Activated naive CD4-positive, alpha-beta T cell treated with anti-CD3 and anti-CD28 coated beads for 36 hours (primary cell): ENCODE measurements at places on chromosomes 2 and 18. TPM values are rescaled to one million over a fixed set of nuclear protein-coding genes. Genes with fewer than 3 reads are reported as not detected.
A peak's percentile ranks its signal among the peaks of the same experiment; 100 is the strongest.

DNA sequence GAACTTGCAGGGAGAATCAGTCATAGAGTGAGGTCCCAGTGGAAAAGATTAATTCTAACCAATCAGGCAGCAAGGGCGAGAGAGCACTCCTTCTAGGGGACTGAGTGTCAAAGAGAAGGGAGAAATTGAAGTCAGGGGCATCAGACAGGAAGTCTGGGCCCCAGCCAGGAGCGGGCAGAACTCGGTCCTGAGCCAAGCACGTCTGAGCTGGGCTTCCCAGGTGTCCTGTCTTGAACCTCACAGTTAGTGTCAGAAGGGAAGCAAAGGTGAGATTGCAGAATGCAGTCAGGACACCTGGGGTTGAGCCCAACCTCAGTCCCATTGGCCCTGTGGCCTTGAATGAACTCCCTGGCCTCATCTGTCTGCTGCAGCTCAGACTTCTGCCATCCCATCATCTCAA lies 220.9 kb downstream of the SMAD2 start:
- H3K27me3 ChIP-seq, result peaks cover 2% of the 10 kb centered on the region
- no peak for DNase-seq
- H3K36me3 ChIP-seq, result no peaks in the 10 kb centered on the region

DNA sequence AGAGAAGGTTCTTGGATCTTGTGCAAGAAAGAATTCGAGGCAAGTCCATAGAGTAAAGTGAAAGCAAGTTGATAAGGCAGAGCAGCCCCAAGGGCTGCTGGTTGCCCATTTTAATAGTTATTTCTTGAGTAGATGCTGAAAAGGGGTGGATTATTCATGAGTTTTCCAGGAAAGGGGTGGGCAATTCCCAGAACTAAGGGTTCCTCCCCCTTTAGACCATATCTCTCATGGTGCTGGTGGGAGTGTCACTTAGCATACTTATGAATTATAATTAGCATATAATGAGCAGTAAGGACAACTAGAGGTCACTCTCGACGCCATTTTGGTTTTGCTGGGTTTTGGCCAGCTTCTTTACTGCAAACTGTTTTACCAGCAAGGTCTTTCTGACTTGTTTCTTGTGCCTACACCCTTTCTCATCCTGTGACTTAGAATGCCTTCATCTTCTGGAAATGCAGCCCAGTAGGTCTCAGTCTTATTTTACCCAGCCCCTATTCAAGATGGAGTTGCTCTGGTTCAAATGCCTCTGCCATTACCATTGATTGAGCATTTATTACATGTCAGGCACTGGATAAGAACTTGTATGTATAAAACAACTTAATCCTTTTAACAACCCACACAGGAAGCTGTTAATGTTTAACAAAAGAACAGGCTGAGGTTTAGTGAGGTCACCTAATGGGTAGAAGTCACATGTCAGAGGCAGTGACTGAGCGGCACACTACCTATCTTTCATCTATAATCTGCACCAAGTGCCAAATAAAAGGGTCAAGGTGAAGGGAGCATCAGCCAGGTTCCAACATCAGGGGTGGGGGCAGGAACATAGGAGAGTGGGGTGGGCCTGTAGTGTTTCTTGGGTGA lies 250.9 kb downstream of the ICOS start:
- no peak for DNase-seq
- H3K4me3 ChIP-seq, result no peak overlapping the region
- no peak overlapping the region for H3K27ac ChIP-seq
- H3K4me1 ChIP-seq, result peaks cover 13% of the 10 kb centered on the region
- peaks cover 3% of the 10 kb centered on the region for H3K27me3 ChIP-seq
- no peaks in the 10 kb centered on the region for H3K36me3 ChIP-seq

The DSG1 gene
- total RNA-seq, result not detected

The PRKAG3 gene
- total RNA-seq, result not detected

DNA sequence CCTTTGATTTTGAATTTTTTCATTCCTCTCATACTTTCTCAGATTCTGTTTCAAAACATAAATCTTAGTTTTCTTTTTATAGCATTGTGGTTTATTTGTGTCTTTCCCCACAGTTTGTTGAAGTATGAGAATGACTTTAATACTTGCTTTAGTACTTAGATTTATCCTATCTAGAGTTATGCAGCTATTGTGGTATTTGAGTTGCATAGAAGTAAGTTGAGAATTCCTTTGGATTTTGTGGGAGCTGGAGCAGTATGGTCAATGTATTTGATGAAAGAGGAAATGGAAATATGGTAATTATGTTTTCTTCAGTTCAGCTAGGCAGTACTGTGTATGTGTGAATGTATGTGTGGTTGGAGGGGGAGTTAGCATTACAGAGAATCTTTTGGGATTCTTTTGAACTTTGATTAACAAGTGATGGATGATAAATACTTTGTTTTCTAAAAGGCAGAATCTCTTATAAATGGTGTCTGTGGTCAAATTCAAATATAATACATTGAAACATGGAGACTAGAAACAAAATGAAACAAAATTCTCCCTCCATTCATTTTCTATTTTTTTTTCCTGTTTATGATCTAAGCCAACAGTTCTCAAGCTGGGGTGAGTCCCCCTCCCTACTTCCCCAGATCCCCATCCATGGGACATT lies 3.0 kb downstream of the ACVR2A start:
- peaks cover 2% of the 10 kb centered on the region for H3K36me3 ChIP-seq
- peaks cover 7% of the 10 kb centered on the region for H3K27me3 ChIP-seq
- H3K4me1 ChIP-seq, result peaks cover 53% of the 10 kb centered on the region
- H3K4me3 ChIP-seq, result peak overlapping the region; percentile 25

DNA sequence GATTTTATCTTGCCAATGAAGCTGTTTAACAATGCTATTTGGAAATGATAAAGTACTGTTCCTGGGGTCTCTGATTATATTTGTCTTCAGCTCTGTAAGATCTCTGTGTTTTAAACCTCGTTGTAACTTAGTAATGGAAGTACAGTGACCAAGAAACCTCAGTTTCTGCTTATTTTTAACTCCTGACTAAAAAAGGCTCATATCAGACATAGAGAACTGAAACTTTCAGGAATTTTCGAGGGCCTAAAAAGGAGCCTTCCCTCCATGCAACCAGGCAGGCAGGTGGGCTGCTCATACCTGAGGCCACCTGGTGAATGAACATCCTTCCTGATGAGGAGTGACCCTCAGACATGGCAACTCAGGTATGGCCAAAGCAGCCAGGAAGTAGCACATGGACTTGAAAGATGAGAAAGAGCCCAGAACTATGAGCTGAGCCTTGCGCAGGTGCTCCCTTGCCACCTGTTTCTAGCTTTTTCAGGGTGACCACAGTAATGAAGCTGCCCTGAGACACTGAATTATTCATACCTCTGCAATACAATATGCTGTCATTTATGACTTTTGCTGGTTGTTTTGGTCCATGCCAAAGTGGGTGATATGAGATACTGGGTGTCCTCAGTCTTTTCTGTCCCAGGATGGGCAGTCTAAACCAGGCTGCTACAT lies 23.9 kb downstream of the MYO3B start:
- H3K4me3 ChIP-seq, result no peak overlapping the region
- H3K4me1 ChIP-seq, result no peaks in the 10 kb centered on the region
- H3K36me3 ChIP-seq, result no peaks in the 10 kb centered on the region
- DNase-seq, result no peak
- H3K27ac ChIP-seq, result no peak overlapping the region

GRCh38 chr2:50658883-50659282 lies 373.0 kb downstream of the NRXN1 start:
- no peak for DNase-seq
- H3K27ac ChIP-seq, result no peak overlapping the region
- no peak overlapping the region for H3K4me3 ChIP-seq
- no peaks in the 10 kb centered on the region for H3K36me3 ChIP-seq
- no peaks in the 10 kb centered on the region for H3K27me3 ChIP-seq

DNA sequence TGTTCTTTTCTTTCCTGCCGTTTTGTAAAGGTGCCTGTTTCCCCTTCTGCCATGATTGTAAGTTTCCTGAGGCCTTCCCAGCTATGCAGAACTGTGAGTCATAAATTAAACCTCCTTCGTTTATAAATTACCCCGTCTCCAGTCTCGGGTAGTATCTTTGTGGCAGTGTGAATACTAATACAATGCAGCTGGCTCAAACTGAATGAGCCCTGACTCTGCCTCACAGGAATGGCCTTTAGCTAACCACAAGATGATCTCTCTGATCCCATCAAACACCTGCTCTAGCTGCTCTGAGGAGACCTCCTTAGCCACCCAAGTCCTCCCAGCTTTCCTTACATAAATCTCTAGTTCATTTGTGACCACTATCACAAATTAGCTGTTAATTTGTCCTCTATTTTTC lies 41.5 kb upstream of the CAB39 start:
- H3K27me3 ChIP-seq, result no peaks in the 10 kb centered on the region
- H3K4me1 ChIP-seq, result peaks cover 45% of the 10 kb centered on the region

The HOXD3 gene
- not detected for total RNA-seq

The UGT1A10 gene
- not detected for total RNA-seq

DNA sequence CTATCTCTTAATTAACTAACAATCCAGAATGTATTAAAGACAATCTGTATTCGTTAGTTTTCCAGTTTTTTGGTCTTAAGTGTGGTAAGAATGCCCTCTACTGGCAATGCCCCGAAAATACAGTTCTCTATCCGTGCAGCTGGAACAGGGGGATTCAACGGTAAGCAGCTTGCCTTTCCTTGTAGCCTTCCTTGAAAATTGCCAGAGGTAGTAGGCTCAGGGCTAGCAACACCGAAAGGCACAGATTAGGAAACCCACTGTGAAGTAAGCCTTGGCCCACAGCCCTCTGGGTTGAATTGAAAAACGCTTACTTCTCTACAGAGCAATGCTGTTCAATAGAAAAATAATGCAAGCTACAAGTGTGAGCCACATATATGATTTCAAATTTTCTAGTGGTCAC lies 17.1 kb upstream of the VPS4B start:
- peak; percentile 60 for DNase-seq
- H3K36me3 ChIP-seq, result no peaks in the 10 kb centered on the region
- peaks cover 2% of the 10 kb centered on the region for H3K4me1 ChIP-seq
- H3K27ac ChIP-seq, result no peak overlapping the region
- H3K27me3 ChIP-seq, result no peaks in the 10 kb centered on the region

DNA sequence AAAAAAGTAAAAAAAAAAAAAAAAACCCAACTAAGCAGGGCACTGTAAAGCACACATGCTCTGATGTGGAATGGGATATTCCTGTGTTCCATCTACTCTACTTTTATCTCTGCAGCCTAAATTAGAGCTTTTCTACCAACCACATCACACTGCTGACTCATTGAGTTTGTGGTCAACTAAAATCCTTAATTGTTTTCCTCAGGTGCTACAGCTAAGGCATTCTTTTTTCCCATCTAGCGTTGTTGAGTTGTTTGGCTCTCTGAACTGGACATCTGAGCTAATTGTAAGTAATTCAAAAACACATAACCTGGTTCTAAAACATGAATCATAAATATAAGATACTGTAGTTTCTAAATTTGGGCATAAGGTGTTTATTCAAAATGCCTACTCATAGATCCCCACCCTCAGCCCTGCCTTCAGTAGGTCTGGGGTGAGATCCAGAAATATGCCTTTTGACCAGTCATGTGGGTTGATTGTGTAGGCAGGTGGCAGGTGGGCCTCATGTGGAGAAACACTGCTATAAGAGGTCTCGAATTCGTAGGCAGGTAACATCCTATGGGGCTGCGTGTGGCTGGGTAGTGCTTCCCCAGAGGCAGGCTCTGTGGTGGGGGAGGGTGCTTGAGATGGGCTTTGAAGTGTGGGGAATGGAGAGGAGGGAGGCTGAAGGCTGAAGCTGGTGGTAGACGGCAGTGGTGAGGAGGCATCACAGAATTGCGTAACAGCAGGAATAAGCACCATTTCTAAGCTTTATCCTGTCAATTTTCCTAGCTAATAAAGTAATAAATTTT lies 27.2 kb downstream of the ANKRD29 start:
- no peaks in the 10 kb centered on the region for H3K27me3 ChIP-seq
- H3K4me3 ChIP-seq, result no peak overlapping the region
- DNase-seq, result no peak
- no peaks in the 10 kb centered on the region for H3K36me3 ChIP-seq
